ENCODE measurements at places on chromosomes 13 and 19.
A peak's percentile ranks its signal among the peaks of the same experiment; 100 is the strongest.

GRCh38 chr19:44848812-44849447 is 2.8 kb downstream of the NECTIN2 start:
- DNase-seq, result no peak

- peak; percentile 38 for DNase-seq
Observed at GRCh38 chr19:19385896-19386869, 19.3 kb upstream of the GATAD2A start.

GRCh38 chr19:39390751-39391437 is at the start of the genes MED29 and PAF1:
Gene MED29, plus strand, starts transcription at chr19:39391378. Its CDS starts 45 bp downstream, at chr19:39391423.
Gene PAF1, minus strand, starts transcription at chr19:39391106. Its CDS starts 242 bp downstream, at chr19:39390864.
- peak; percentile 100 for DNase-seq

- peak; percentile 31 for DNase-seq
Observed at GRCh38 chr13:39263033-39263432, 224.8 kb downstream of the NHLRC3 start.

GRCh38 chr13:86870444-86870843 is 800.7 kb upstream of the SLITRK5 start:
- DNase-seq, result no peak

DNA sequence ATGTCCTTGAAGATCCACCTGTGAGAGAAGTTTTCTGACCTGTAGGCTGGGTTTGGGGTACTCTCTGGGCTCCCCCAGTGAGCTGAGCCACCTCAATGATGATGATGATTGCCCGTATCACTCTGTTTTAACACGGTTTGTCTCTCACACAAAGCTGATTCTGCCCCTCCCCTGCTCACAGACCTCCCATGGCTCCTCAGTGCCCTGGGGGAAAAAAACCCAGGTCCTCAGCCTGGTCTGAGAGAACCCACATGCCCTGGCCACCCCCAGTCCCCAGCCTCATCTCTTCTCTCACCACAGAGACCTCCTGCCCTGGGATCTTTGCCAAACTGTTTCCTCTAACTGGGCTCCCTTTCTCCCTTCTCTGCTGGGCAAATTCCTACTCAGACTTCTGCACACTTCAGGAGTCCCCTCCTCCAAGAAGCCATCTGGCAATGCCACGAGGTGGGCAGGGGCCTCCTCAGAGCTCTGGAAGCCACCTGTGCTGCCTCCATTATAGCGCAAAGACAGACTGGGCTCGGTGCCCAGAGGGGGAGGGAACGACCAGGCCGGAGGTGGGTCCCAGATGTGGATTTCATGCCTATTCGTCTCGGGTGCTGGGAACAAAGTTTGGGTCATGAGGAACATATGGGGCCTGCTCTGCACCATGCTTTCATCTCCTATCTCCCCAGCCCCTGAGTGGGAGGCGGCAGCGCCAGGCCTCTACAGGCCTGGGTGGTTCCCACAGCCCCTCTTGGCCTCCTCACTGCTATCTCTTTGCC is 8.5 kb upstream of the CA11 start:
- no peak for DNase-seq

- DNase-seq, result no peak
Observed at GRCh38 chr19:31546205-31546960, 197.1 kb upstream of the TSHZ3 start.

GRCh38 chr13:29598321-29598720 is 2.8 kb upstream of the SLC7A1 start:
- no peak for DNase-seq

DNA sequence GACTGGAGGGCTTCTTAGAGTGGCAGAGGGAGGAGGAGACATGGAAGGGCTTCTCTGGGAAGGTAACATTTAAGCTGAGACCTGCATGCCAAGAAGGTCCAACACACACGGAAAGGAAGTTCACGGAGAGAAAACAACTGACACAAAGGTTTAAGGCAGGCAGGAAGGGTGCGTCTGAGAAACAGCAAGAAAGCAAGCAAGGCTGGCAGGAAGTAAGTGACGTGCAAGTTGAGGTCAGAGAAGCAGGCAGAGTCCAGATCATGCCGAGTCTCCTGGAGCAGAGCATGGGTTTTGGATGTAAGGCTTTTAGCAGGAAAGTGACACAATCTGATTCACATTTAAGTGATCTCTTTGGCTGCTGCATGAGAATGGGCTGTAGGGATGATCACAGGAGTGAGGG is 60.5 kb downstream of the ATP7B start:
- peak; percentile 56 for DNase-seq

GRCh38 chr13:108056278-108056677 is 159.1 kb downstream of the LIG4 start:
- DNase-seq, result no peak

Data from CD4-positive, alpha-beta T cell treated with Interleukin-17A for 1 hour (primary cell).